Stimulated activated CD8-positive, alpha-beta memory T cell treated with anti-CD3 and anti-CD28 coated beads, Interleukin-7, amount 100 ng/mL, for 1 hour (primary cell): ENCODE measurements at places on chromosomes 5 and 9.

GRCh38 chr9:136482046-136482792 lies 621 bp downstream of the SEC16A start:
- no peak for DNase-seq

GRCh38 chr5:45847877-45848276 lies 151.7 kb upstream of the HCN1 start:
- DNase-seq = no peak

GRCh38 chr5:132296412-132297016 lies 2.3 kb downstream of the SLC22A4 start:
- DNase-seq = no peak

- no peak for DNase-seq
These were observed 823.2 kb downstream of the TLE1 start for GRCh38 chr9:80866121-80866520.

DNA sequence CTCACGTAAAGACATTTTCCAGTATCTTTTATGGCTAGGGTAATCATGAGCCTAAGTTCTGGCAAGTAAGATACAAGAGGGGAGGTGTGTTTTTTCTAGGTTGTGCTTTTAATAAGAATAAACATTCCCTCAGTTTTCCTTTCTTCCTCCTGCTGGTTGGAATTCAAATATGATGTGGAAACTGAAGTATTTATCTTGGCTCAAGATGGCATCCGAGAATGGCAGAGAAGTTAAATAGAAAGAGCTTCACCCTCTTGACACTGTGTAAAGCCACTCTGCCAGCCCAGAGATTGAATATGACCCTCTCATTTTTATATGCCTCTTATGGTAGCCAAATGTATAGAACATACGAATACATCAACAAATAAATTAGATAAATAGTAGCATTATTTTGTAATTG lies 438.4 kb downstream of the ISL1 start:
- DNase-seq = no peak

GRCh38 chr5:149320791-149321330 lies 24.4 kb upstream of the GRPEL2 start:
- DNase-seq = no peak

DNA sequence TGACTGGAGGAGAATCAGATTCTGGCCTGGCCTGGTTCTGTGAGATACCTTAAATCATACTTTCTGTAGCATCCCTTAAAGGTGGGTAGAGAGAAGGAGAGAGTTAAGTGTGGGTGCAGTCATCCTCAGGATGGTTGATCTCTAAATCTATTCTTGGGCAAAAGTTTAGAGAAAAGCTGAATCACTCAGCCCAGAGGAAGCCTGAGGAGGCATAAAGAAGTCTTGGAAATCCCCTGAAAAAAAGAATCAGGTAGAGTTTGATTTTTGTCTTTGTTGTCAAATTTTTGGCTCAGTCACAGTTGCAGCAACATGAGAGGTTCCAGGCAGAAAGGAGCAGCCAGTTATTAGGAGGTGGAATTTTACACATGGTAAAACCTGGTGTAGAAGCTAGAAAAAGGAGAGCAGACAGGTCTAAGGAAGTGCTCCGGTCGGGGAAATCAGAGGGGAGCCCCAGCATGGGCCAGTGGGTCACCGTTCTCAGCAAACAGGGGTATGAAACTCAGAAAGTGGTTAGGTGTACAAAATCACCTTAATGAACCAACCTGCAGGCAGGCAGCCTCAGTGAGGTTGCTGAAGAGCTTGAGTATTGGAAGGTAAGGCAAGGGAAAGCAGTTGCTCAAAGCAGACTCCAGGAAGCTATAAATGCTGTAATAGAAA lies 116.2 kb upstream of the CNTLN start:
- DNase-seq = no peak

- no peak for DNase-seq
These were observed 38.0 kb downstream of the VCAN start for GRCh38 chr5:83509540-83509939.

- DNase-seq = no peak
These were observed 184.4 kb upstream of the IER5L start for GRCh38 chr9:129362287-129363000.

- DNase-seq = no peak
These were observed 213.5 kb downstream of the GLIS3 start for GRCh38 chr9:4086119-4087090.

- no peak for DNase-seq
These were observed 26.0 kb downstream of the SERINC5 start for GRCh38 chr5:80229902-80230255.

DNA sequence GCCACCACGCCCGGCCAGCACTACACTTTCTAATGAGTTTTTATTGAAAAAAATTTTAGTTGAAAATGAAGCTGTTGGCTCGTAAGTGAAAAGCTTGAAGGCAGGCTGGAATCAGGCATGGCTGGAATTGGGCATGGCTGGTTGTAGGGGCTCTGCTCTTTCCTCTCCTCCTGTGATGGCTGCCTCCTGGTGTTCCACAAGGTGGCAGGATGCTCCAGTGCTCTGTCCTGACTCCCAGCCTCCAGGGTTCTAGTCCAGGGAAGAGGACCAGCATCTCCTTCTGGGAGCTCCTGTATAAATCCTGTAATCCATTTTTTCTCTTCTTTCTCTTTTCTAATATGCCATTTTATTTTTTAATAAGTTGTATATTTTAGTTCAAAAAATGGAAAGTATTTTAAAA lies 57.2 kb upstream of the DHFR start:
- no peak for DNase-seq

DNA sequence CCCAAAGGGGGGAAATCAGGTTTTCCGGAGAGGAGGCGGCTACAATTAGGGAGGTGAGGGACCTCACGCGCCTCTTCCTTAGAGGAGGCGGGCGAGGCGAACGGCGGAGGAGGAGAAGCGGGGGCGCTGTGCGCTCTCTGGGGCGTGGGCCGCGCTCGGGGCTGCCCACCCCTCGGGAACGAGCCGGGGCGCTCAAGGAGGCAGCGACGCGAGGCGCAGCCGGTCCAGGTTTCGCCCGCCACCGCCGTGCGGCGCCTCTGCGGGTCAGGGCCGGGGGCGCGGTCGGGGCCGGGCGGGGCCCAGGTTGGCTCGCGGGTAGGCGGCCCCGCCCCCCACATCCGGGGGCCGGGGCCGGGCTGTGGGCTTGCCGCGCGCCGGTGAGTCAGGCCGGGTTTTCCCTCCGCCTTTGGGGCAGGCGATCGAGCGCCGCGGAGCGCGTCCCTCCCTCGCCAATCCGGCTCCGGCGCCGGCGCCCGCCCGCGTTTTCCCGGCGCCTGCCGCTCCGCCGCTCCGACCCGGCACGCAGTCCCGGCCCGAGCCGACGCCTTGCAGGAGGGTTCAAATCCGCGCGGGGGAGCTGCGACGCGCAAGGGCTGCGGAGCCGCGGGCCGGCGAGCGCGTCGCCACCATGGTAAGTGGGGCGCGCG lies at the start of gene N4BP3:
Gene N4BP3, plus strand, starts transcription at position 392 of the 647 bp plus-strand sequence. CDS start 6,052 bp downstream, outside the sequence.
- DNase-seq = peak; percentile 53

DNA sequence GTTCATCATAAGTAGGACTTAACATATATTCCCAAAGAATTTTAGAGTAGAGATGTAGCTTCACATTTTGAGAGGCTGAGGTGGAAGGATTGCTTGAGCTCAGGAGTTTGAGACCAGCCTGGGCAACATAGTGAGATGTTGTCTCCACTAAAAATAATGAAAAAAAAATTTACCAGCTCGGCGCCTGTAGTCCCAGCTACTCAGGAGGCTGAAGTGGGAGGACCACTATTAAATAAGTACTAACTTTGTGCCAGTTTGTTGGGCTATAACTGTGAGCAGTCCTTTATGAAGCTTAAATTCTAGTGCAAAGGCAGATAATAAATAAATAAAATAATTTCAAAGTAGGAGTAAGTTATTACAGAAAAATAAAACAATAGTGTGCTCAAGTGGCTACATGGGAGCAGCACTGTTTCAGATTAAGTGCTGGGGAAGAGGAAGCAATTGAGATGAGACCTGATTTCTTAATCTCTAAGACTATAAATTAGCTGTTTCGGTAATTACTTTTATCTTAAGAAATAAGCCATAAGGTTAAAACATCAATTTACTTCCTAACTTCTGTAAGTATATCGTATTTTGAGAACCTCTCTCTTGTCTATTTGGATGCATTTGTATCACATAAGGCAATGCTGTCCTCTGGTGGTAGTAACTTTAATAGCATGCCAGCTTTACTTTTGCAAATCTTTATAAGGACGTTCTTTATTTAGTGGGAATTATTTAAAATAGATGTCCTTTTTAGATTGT lies 98.9 kb downstream of the CSNK1G3 start:
- no peak for DNase-seq

DNA sequence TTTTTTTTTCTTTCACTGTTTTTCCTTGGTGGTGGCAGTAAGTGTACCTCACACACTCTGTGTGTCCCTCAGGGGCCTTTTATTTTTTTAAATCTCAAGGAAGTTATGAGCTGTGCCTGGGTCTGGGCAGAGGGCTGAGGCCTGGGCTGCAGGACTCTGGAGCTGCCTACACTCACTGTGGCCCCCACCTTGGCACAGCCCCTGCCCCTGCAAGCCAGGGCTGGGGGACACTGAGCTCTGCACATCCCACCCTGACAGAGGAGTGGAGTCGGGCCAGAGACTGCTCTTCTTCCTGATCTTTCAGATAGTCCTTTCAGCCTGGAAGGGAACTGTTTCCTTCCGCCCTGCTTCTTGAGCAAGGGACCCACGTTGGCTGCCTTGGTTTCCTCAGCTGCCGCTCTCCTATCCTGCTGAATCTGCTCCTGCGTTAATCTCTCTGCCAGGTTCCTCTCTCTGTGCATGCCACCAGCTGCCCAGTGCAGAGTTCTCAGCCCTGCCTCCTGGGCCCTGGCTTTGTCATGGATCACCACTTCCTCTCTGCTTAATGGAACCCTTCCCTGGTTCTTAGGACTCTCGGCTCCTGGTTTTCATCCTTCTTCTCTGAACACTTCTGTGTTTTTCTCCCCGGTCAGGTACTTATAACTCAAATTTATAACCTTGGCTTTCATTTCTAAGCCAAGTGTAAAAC lies 502.3 kb downstream of the DIRAS2 start:
- DNase-seq = no peak

DNA sequence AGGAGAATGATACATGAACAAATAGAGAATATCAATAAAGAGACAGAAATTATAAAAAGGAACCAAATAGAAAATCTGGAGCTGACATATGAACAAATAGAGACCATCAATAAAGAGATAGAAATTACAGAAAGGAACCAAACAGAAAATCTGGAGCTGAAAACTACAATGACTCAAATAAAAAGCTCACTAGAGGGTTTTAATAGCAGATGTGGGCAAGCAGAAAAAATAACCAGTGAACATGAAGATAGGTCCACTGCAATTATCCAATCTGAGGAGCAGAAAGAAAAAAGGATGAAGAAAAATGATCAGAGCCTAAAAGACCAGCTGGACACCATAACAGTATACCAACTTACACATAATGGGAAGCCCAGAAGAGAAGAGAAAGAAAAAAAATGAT lies 353.7 kb downstream of the ARL15 start:
- DNase-seq = no peak

GRCh38 chr5:116733991-116734975 lies 159.7 kb upstream of the SEMA6A start:
- DNase-seq = no peak

DNA sequence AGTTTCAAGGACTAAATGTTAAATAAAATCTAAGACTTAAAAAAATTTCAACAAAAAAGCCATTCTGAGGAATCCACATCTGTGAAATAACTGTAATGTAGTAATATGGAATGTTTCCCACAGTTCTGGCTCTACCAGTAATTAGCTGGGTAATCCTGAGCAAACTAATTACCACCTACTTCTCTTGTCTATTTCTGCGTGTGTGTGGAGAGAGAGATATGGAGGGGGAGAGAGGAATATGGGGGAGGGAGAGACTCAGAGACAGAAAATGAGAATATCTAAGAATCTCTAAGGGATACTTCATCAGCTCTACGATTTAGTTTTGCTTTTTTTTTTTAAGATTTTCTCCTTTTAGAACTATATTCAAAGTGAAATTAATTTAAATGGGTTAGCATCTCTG lies 28.0 kb downstream of the TBCA start:
- DNase-seq = no peak

- no peak for DNase-seq
These were observed 34.4 kb downstream of the HMCN2 start for GRCh38 chr9:130299785-130300615.

GRCh38 chr9:88750832-88751360 lies 215.9 kb downstream of the NXNL2 start:
- DNase-seq = no peak

DNA sequence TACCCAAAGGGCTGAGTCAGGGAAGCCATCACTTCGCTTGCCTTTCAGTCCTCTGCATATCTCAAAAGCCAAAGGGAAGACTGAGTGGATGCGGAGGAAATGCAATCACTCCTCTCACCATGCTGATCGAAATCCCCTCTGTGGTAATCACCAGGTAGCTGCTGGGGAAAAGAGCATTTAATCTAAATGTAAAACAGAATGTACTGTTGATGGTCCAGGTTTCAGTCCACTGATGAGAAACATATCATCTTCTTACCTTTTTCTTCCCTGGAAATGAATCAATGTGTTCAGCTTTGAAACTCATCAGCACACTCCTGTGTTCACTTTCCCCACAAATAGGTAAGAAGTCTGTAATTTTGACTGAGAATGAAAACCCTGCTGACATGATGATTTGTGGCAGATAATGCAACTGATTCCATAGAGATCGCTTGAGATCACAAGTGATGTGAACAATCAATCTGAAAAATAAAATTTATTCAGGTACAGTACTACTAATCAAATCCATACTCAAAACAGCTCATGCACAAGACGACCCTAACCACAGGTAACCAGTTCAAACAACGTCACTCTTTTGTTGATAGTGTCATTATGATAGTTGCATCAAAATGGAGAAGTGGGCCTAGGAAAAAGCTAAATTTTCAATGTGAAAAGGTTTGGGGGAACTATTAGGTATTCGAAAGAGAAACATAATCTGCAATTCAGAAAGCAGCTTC lies 454.0 kb upstream of the RGMB start:
- DNase-seq = no peak
